ENCODE measurements at places on chromosomes 3 and 15.

- no peak for DNase-seq
Measured at GRCh38 chr3:147574621-147575020, 165.5 kb downstream of the ZIC1 start.

GRCh38 chr3:77539677-77540076 is 499.8 kb downstream of the ROBO2 start:
- DNase-seq, result no peak

DNA sequence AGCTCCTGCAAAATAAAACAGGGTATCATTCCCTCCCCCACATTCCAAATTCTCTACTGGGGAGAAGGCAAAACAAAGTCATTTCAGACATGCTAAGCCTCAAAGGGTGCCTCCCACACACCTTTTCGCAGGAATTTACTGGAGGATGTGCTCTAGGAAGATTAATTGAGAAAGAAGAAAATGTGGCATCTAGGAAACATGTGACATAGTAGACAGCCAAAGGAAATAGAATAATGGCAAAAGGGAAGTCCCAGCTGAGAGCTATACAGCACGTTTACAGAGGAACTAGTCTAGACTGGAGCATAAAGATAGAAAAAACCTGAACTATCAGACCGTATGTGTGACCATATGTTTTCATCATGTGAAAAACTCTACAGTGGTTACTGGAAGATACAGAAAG is 58.8 kb upstream of the MELTF start:
- no peak for DNase-seq

- DNase-seq, result no peak
Measured at GRCh38 chr3:180274536-180274935, 237.8 kb upstream of the PEX5L start.

DNA sequence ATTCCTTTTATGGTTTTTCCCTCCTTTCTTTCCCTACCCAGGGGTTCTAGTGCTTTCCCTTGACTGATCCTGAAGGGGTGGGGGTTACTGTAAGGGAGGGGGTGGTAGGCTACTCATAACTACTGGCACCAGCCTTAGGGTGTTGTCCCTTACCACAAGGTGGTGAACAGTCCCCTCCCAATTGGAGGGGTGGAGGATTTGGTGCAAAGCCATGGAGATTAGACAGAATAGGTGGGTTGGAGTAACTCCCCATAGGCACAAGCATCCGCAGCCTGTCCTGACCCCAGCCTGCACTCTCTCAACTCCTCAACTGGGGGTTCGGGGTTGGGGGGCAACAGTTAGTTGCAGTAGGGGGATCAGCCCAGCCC is 2.6 kb upstream of the HYAL2 start:
- no peak for DNase-seq
